ENCODE measurements at places on chromosomes 7 and 10.
A peak's percentile ranks its signal among the peaks of the same experiment; 100 is the strongest.

DNA sequence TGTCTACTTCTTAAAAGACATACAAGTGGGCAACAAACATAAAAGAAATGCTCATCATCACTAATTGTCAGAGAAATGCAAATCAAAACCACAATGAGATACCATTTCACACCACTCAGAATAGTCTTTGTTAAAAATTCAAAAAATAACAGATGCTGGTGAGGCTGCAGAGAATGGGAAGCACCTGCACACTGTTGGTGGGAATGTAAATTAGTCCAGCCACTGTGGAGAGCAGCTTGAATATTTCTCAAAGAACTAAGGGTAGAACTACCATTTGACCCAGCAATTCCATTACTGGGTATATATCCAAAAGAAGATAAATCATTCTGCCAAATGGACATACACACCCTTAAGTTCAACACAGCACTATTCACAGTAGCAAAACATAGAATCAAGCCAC lies 61.8 kb upstream of the STEAP1 start:
- no peak for DNase-seq

DNA sequence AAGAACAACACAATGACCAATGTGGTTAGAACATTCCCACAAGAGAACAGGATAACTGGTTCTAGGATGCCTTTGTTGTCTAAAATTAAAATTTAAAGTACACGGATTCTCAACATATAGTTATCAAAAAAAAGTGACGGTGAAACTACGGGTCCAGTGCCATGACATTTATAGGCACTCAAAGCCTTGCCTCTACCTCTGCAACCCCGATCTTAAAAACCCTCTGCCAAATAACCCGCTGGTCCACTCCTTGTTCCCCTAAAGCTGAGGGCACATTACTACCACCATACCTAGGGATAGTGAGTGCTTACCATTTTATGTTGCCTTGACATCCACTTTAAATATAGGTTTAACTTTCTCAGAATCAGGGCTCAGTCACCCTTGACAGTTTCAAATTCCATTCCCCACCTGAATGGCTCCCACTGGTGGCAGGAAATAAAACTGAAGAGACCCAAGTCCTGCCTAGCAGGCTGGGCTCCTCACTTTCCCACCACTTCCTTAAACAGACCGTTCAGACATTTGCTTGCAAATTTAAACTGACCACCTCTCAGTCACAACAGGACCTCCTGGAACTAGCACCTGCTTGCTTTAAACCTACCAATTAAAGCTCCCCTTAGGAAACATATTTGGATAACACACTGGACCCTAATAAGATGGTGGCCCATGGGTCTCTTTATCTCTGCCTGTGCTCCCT lies 169.9 kb upstream of the ASAH2 start:
- DNase-seq = peak; percentile 52

GRCh38 chr10:71950683-71951082 lies 13.5 kb upstream of the CHST3 start:
- DNase-seq = no peak

GRCh38 chr10:95832216-95833041 lies 75.3 kb upstream of the CC2D2B start:
- peak; percentile 57 for DNase-seq

DNA sequence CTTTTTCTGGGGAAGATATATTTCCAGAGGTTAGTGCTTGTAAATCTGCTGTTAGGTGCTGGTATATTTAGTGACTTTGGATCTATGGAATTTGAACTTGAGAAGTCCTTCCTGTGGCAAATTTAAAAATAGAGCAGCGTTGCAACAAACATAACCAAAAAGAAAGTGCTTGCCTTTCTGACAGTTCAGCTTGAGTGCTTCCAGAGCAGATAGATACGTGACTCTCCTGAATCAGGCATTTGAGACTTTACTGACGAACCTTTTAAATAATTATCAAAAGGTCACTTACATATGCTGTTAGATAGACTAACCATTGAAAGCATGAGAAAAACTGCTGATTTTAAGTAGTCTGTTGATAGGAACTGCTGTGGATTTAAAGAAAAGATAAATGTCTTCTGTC lies 387.5 kb upstream of the LRRTM3 start:
- no peak for DNase-seq

- no peak for DNase-seq
Observed at GRCh38 chr10:60607372-60607771, 170.9 kb upstream of the CDK1 start.

DNA sequence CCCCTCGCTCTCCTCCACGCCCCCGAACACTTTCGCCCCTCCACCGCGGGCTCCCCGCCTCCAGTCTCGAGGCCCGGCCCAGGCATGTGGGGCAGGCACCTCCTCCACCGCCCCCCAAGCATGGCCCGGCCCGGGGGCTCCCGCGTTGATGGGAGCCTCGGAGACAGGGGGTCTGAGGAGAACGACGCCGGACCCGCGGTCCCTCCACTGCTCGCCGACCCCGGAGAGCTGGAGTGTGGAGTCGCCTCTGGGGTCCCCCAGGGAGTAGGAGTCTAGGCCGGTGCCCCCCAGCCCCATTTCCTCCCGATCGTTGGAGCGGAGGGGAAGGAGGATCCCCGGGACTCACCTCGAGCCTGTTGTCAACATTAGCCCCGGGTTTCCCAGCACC lies 206 bp downstream of the UPF2 start:
- DNase-seq = peak; percentile 48

DNA sequence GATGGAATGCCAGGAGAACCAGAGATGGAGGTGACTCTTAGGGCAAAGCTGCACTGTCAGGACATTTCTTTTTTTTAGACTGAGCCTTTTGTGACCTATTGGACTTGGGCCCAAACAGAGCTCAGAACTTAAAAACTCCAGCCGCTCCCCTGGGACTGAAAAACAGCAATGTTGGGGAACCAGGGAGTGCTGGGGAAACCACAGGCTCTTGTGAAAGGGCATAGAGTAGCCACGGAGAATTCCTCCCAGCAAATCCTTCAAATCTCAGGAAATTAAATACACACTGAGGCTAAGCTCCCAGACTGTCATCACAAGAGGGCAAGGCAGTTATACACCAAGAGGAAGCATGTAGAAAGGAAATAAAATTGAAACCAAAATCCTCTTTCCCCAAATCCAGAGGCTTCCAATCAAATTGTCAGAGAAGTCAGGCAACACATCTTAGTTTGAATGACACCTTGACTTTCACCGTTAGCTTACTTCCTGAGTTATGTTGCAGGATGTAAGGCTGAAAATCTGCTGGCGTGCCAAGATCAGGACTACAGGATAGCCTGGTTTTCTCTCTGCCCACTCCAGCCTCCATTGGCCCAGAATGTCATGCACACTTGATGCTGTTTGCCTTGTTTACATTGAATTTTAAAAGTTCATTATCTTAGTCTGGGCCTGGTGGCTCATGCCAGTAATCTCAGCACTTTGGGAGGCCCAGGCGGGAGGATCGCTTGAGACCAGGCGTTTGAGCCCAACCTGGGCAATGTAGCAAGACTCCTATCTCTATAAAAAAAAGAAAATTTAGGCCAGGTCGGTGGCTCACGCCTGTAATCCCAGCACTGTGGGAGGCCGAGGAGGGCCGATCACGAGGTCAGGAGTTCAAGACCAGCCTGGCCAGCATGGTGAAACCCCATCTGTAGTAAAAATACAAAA lies 2.6 kb upstream of the RFC2 start:
- DNase-seq = no peak

DNA sequence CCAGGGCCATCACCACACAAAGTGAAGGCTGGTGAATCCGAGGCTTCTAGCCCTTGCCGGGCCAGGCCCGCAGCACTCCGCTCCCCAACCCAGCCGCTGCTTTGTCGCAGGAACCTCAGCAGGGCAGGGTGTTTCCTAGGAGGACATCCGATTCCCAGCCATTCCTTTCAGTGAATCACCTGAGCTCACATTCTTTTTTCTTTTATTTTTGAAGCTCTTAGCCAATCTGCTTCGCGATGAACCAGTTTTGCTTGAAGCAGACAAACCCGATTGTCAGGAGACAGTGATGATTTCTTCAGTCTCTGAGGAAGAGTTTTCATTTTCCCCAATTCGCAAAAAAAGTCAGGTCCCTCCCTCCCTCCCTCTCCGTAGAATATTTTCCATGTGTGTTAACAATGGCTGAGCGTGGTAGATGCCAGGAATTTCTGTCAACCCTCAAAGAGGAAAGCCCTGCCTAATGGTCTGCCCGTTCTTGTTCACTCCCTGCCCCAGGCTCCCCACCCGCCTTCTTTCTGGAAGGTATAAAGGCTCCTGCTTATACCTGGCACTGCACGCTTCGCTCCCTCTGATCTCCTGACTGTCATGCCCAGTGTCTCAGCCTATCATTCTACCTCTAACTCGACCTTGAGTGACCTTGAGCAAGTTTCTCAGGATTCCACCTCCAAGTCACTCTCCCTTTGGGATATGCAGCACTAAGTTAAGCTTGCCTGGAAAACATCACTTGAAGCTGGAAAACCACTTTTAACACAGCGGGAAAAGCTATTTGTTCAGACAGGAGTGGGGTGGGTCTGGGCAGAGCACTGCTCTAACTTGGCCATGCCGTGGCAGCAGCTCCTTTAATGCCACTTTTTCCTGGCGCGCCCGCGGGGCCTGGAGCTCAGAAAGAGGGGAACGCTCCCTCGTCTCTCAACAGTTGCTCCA lies 35.1 kb downstream of the EGFR start:
- DNase-seq = no peak

- DNase-seq = no peak
Observed at GRCh38 chr7:122842971-122843370, 43.3 kb downstream of the CADPS2 start.

GRCh38 chr10:86950349-86950748 lies 7.1 kb downstream of the MMRN2 start:
- DNase-seq = peak; percentile 20

DNA sequence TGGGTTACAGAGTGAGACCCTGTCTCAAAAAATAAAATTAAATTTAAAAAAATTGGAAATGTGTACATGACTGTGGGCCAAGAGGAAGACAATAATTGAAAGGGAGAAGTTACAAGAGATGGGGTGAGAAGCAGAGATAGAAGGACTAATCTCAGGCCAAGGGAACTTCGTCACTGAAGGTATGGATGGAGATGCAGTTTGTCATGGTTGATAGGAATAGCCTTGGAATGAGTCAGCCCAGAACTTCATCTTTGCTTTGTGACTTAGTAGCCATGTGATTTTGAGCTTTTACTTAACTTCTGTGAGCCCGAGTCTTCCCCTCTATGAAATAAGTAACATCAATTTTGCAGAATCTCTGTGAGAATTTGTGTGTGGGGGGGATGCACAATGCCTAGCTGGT lies 6.5 kb upstream of the PODXL start:
- no peak for DNase-seq

DNA sequence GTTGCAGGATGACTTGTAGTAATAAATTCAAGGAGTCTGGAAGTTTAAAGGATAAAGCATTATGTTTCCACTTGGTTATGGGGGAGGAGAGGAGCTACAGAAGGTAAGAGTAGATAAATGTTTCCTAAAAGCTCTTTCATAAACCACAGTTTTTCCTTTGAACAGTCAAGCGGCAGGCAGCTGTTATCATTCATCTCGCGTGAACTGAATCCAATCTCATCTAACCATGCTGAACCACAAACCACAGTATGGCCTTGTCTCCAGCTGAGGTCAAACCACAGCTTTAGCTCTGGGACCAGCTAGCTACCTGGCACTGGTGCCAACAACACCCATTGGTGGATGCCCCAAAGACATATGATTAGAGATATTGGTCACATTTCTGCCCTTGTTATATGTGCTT lies 63.3 kb downstream of the NOC3L start:
- peak; percentile 20 for DNase-seq

- no peak for DNase-seq
Observed at GRCh38 chr7:95106401-95106800, 199.0 kb downstream of the PPP1R9A start.

DNA sequence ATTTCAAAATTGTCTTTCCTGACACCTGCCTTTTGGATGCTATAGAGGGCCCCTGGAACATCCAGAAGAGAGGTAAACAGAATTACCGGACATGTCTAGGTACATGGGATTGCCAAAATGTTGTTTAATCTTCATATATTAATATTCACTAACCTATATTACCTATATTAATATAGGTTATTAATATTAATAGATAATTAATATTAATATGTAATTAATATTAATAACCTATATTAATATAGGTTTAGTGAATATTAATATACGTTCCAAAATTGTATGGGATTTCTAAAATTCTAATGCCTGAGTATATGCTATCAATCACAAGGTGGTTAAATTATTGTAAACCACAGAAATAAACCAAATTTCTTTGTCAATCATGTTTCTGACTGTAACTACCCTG lies 17.4 kb downstream of the TOMM7 start:
- no peak for DNase-seq

DNA sequence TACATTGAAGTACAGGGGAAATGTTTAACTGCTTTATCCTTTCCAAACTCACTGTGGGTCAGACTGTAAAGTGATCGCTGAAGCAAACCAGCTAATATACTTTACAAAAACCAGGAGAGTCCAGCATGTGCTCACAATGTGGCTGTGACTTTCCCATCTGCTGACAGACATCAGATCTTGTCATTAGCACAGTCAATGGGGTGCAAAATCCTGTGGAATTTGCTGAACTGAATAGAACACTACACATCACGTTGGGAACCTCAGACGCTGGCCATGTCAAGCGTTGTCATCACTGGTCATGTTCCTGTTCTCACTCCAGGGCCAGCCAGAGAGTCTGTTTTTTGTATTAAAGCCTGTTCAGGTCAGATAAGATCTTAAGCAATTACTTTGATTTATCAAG lies 83.4 kb downstream of the AGMO start:
- no peak for DNase-seq

- no peak for DNase-seq
Observed at GRCh38 chr10:131695496-131696165, 205.2 kb upstream of the PPP2R2D start.

GRCh38 chr7:47300472-47301104 lies 281.3 kb downstream of the TNS3 start:
- no peak for DNase-seq

DNA sequence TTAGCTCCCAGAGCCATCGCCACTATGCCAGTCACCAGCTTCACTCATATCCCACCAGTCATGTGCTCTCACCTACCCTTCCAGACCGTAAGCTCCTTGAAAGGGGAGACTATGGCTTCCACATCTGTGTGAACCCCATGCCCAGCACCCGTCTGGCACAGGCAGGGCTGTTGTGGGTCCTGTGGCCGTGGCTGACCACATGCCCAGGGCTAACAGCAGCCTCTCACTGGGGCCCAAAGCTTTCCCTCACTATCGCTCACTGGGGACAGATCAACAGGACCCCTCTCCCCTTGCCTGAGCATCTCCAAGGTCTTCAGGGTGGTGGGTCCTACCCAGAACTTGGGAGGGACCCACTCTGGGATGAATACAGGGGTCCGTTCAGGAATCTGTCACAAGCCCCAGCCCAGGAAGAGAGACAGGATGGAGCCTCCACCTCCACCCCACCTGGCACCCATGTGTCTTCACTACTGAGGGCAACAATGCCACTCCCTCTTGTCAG lies 303.9 kb downstream of the GRID1 start:
- DNase-seq = no peak

DNA sequence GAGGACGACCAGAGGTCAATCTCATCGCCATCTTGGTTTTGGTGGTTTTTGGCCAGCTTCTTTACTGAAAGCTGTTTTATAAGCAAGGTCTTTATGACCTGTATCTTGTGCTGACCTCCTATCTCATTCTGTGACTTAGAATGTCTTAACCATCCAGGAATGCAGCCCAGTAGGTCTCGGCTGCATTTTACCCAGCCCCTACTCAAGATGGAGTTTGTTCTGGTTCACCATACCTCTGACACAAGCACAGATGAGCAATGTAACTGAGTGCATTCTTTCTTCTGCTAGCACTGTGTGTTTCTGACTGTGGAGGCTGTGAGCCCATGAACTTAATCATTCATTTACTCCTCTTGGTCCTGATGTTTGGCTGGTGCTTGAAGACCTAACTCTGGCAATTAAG lies 794.5 kb upstream of the CELF2 start:
- DNase-seq = no peak
